ENCODE measurements at places on chromosomes 11 and 22. TPM values are rescaled to one million over a fixed set of nuclear protein-coding genes. Genes with fewer than 3 reads are reported as not detected.

The TEAD1 gene
- total RNA-seq, result 65.7 TPM

The PGM2L1 gene
- 9.3 TPM for total RNA-seq

The SESN3 gene
- 12.1 TPM for total RNA-seq

The FGF19 gene
- total RNA-seq, result not detected

The BUD13 gene
- 20.3 TPM for total RNA-seq

The LAYN gene
- total RNA-seq, result 16.9 TPM

The OR2AG1 gene
- total RNA-seq, result not detected

The LIF gene
- total RNA-seq, result 79.2 TPM

The OR5L1 gene
- not detected for total RNA-seq

The OR56A1 gene
- not detected for total RNA-seq

The OR51B2 gene
- total RNA-seq, result not detected

The SLC37A2 gene
- 0.56 TPM for total RNA-seq

The BEST1 gene
- total RNA-seq, result 0.96 TPM

The DDX10 gene
- 32.7 TPM for total RNA-seq

The SSTR3 gene
- total RNA-seq, result not detected

The TESMIN gene
- 0.19 TPM for total RNA-seq

The KRTAP5-4 gene
- not detected for total RNA-seq

The CASP4 gene
- 176 TPM for total RNA-seq

The LDHAL6A gene
- total RNA-seq, result not detected

The C11orf42 gene
- not detected for total RNA-seq
